ENCODE measurements at places on chromosomes 2 and 18. TPM values are rescaled to one million over a fixed set of nuclear protein-coding genes. Genes with fewer than 3 reads are reported as not detected.
A peak's percentile ranks its signal among the peaks of the same experiment; 100 is the strongest.

DNA sequence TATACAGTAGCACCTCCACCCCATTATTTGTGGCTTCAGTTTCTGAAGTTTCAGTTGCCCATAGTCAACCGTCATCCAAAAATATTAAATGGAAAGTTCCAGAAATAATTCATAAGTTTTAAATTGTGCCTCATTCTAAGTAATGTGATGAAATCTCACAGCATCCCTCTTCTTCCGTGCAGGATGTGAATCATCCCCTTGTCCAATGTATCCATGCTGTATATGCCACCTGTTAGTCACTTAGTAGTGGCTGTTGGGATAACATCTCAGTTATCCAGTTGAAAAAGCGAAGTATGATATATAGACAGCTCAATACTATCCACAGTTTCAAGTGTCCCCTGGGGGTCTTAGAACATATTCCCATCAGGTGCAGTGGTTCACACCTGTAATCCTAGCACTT is 119.1 kb upstream of the OTX1 start:
- DNase-seq, result no peak

YIPF4 gene
- total RNA-seq, result 26.3 TPM

GRCh38 chr2:176105730-176106580 is 1.1 kb upstream of the HOXD11 start:
- DNase-seq, result peak; percentile 66

- DNase-seq, result no peak
Measured at GRCh38 chr18:28208712-28209265, 31.9 kb upstream of the CDH2 start.

DNA sequence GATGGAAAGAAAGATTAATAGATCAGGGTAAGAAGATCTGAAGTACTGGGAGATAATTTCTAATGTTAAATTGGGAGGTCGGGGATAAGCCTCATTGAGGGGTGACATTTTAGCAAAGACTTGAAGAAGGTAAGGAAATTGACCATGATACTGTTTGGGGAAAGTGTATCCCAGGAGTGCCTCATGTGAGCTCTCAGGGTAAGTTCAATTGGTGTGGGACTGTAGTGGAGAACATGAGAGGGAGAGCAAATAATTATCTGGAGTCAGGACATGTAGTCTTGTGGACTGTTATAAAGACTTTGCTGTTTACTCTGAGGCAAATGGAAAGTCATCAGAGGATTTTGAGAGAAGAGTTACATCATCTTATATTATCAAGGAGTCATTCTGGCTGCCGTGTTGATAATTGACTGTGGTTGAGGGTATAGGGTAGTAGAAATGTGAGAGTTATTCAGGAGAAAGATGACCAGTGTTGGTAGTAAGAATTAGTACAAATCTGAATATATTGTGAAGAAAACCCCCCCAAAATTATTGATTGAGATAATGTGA is 624.4 kb downstream of the ADCYAP1 start:
- no peak for DNase-seq

DNA sequence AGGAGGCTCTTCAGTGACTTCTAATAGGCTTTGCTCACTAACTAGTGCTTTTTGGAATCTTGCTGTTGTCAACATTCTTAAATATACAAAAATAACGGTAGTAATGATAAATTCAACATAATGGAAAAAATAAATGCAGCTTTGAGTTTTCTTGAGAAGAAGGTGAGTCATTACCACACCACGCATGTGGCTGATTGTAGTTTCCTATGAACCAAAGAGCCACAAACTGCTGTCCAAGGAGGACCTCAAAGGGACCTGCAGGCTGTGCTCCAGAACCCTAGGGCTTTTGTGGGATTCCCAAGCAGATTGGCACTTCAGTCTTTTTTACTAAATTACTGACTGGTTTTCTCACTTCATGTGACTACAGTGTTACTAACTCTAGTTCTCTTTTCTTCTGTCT is 66.7 kb downstream of the TPGS2 start:
- no peak for DNase-seq

MAP3K19 gene
- total RNA-seq, result not detected

DNA sequence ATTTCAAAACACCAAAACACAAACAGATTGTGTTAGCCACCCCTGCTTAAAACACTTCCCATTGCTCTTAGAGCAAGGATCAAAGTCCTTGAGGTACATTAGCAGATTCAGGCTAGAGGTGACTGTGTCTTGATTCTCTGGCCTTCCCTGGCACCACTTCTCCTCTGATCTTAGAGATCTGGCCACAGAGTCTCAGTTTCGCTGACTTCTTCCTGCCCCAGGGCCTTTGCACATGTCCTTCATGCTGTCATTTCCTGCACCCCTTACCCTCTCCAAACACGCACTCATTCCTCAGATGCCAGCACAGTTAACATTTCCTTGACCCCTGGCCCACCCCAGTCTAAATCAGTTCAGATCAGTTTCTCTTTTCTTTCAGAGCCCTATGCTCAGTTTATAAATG is 16.9 kb downstream of the CXCR4 start:
- DNase-seq, result no peak

OTX1 gene
- total RNA-seq, result 0.54 TPM

DNA sequence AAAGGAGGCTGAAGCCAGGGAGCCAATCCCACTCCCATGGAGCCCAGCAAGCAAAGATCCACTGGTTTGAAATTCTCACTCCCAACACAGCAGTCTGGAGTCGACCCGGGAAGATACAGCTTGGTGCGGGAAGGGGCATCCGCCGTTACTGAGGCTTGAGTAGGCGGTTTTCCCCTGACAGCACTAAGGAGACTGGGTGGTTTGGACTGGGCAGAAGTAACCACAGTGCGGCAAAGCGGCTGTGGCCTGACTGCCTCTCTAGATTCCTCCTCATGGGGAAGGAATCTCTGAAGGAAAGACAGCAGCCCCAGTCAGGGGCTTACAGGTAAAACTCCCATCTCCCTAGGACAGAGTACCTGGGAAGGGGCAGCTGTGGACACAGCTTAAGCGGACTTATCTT is 261.6 kb upstream of the KYNU start:
- DNase-seq, result no peak

GRCh38 chr2:9060819-9061218 is 57.3 kb upstream of the MBOAT2 start:
- DNase-seq, result no peak

DNA sequence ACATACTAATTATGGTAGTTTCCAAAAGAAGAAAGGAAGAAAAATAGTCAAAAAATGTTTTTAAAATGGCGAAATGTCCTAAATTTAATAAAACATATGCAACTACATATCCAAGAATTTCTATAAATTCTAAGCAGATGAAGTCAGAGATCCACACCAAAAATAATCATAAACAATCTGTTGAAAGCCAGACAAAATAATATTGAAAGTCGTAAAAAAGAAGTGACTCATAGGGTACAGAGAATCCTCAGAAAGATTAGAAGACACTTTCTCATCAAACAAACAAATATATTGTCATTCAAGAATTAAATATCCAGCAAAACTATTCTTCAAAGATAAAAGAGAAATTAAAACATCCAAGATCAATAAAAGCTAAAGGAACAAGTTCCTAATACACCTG is 281.4 kb upstream of the ZNF804A start:
- no peak for DNase-seq

NHEJ1 gene
- total RNA-seq, result 17.4 TPM

FAP gene
- total RNA-seq, result 20.0 TPM

DNA sequence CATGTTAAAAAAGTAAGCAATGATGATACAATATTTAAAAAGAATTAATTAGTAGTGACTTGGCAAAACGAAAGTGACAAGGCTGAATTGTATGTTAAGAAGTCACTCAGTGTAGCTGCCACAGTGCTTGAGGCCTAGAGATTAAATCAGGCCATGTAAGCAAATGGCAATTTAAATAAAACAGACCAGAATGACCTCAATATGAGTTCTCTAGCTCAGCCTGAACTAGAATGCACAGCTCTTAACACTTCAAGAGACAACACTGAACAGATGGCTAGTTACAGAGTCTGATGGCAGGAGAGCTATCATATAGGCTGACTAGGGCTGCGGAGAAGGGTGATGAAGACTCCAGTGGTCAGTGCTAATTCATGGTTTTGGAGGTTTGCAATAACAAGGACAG is 117.9 kb upstream of the ZBTB14 start:
- DNase-seq, result no peak

- DNase-seq, result no peak
Measured at GRCh38 chr2:195672674-195673073, 15.6 kb downstream of the SLC39A10 start.

GDF7 gene
- 1.6 TPM for total RNA-seq

- peak; percentile 53 for DNase-seq
Measured at GRCh38 chr2:231716666-231717280, 8.4 kb downstream of the PTMA start.

GRCh38 chr2:169034256-169034655 is 3.1 kb upstream of the ABCB11 start:
- no peak for DNase-seq

DNA sequence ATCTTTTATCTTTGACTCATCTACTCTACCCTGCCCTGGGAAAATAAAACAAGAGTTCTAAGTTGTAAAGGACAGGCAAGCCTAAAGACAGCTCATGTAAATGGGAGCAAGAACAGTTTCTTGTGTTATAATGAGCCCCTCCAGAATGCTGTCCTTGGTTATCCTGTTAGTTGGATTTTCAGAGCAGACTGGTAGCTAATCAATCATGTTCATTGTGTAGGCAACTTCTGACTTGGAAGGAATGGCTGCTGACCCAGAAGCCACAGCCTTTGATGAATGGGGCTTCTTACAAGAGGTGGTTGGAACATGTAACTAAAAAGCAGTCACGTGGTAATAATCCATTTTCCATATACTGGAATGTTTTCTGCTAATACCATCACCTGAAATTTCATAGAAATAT is 254.2 kb downstream of the AGPS start:
- no peak for DNase-seq

NCK2 gene
- total RNA-seq, result 55.4 TPM

GRCh38 chr2:120626566-120626965 is 109.1 kb upstream of the GLI2 start:
- DNase-seq, result peak; percentile 15

MBOAT2 gene
- total RNA-seq, result 43.5 TPM

DNA sequence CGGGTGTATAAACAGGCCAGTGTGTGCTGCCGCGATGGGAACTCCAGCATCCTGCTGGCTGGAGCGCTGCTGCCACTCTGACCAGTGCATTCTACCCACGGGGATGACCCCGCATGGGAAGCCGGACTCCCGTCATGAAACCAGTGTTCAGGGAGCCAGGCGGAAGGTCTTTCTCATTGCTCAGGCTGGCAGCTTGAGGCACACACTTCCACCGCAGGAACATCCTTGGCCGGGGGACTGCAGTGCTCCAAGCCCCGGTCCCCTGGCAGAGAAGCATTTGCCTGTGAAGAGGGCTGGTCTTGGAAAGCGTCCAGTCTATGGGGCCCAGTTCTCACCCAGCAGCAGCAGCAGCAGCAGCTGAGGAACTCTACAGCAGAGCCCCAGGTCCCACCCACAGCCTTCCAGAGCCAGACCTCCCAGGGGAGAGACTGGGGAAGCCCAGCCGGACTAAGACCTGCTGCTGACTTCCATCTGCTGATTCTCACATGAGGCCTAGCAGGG is 235.9 kb downstream of the KLHL29 start:
- peak; percentile 87 for DNase-seq

DNA sequence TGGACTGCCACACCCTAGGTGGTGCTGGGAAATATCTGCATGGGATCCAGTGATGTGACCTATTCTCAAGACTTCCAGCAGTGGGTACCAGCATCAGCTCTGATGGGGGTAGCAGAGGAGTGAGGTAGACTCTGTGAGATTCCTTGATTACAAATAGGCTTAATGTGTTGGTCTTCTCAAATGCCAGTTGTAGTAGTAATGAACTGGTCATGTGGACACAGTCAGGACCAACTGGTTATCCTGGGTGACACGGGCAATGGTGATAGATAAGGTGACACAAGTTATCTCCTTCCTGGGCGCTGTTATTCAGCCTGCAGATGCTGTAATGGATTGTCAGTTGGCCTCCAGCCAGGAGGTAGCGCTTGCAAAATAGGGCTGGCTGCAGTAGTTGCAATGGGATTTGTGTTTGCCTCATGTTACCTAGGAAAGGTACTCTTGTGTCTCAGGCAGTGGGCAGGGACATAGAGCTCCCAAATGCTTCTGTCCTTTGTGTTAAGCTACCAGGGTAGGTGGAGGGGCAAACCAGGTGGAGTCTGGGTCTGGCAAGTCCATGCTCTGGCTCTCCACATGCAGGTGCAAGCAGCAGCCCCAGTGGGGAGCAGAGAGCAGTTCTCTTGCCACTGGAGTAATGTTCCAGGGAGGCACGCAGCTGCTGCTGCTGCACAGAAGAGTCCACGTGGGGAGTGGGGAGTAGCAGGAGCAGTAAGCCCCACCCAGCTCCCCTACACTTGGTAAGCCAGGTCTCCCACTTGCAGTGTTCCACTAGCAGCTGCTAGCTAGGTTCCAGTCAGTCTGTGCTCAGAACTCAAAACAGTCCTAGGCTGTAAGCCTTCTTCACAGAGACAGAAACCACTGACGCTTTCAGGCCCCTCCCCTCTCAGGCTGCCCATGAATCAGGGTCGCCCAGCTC is 505.4 kb upstream of the DDX18 start:
- DNase-seq, result no peak

DNA sequence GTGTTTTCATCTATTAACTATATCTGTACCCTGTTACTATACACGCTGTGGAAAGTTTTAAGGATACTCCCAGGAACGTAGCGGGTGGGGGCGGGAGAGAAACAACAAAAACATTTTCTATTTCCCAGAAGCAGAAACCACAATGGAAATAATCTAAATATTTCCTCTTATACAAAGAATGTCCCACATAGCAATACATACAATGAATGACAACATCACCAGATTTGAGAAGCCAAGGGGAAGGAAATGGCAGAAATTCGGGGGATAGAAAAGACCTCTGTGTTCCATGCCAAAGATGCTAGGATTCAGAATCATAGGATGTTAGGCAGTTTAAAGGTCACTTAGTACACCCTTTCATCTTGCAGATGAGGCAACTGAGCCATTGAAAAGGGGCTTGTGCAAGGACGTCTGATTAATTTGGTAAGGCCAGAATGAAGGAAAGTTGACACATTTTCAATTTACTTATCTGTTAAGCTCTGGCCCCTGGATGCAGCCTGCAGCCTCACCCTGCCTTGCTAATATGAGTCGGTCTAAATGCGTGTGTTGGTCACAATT is 41.1 kb upstream of the SCYGR1 start:
- no peak for DNase-seq

CPLX4 gene
- total RNA-seq, result not detected

DNA sequence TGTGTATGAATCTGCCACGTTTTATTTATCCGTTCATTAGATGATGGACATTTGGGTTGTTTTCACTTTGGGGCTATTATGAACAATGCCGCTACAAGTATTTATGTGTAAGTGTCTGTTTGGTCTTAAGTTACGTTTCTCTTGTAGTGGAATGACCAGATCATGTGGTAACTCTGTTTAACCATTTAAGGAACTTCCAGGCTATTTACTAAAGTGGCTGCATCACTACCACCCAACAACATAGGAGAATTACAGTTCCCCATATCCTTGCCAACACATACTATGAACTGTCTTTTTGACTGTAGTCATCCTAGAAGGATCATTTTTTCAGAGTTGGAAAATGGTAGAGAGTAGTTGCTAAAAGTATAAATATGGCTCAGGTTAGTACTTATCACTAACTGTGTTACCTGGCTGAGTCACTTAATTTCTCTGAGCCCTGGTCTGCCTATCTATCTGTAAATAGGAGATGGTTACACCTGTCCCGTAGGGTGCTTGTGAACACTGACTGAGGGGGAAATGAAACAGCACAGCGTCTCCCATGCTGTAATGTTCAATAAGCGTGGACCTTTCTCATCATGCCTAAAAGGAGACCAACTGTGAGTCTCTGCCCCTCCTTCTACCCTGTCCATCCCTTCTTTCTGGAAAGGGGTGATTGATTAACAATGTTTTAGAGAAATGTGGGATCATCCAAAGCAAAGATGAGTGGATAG is 103.1 kb downstream of the SH3RF3 start:
- DNase-seq, result no peak

Data from sigmoid colon (tissue), 7 donors.